ENCODE measurements at places on chromosomes 1 and 21. TPM values are rescaled to one million over a fixed set of nuclear protein-coding genes. Genes with fewer than 3 reads are reported as not detected.

Gene DNAJB4
- 4.1 TPM for total RNA-seq

Gene LCE2A
- not detected for total RNA-seq

Gene RAB29
- 13.6 TPM for total RNA-seq

Gene TTLL7
- 1.8 TPM for total RNA-seq

Gene IL22RA1
- total RNA-seq = 0.34 TPM

Gene NPHS2
- total RNA-seq = not detected

Gene AQP10
- not detected for total RNA-seq

Gene FMO5
- 0.53 TPM for total RNA-seq

Gene CLDN17
- not detected for total RNA-seq

Gene PEA15
- total RNA-seq = 107 TPM

Gene MAP3K6
- 26.2 TPM for total RNA-seq

Gene VWA1
- 4.9 TPM for total RNA-seq

Gene MAD2L2
- total RNA-seq = 100 TPM

Gene C4BPA
- total RNA-seq = not detected

Gene IL10RB
- total RNA-seq = 23.2 TPM

Gene NBPF12
- total RNA-seq = 8.8 TPM

Gene KMO
- not detected for total RNA-seq

Gene LAD1
- total RNA-seq = 6.4 TPM

Gene CLIC6
- not detected for total RNA-seq

Gene LRRC53
- not detected for total RNA-seq

Gene HHIPL2
- 1.6 TPM for total RNA-seq

Gene GREM2
- not detected for total RNA-seq

Gene GNG4
- total RNA-seq = 16.3 TPM

Gene ANGPTL1
- 0.53 TPM for total RNA-seq

Gene LYPLA2
- total RNA-seq = 133 TPM

Gene MAP1LC3C
- 0.24 TPM for total RNA-seq

Gene GPR157
- total RNA-seq = 2.2 TPM

Gene LRRIQ3
- total RNA-seq = 1.7 TPM

Gene TNNI3K
- total RNA-seq = 0.23 TPM

Gene SLC22A15
- total RNA-seq = 4.7 TPM

Gene KRTAP12-3
- total RNA-seq = not detected

Gene PAPPA2
- 0.26 TPM for total RNA-seq

Gene KRTAP19-3
- total RNA-seq = not detected

Gene F13B
- not detected for total RNA-seq

Gene LCE1B
- total RNA-seq = not detected
